ENCODE measurements at places on chromosomes 5 and 9.
A peak's percentile ranks its signal among the peaks of the same experiment; 100 is the strongest.

- no peak for DNase-seq
These were observed 193.4 kb upstream of the WWC1 start for GRCh38 chr5:168097876-168098653.

- DNase-seq: peak; percentile 68
These were observed 79.2 kb downstream of the DOCK2 start for GRCh38 chr5:169716287-169716686.

DNA sequence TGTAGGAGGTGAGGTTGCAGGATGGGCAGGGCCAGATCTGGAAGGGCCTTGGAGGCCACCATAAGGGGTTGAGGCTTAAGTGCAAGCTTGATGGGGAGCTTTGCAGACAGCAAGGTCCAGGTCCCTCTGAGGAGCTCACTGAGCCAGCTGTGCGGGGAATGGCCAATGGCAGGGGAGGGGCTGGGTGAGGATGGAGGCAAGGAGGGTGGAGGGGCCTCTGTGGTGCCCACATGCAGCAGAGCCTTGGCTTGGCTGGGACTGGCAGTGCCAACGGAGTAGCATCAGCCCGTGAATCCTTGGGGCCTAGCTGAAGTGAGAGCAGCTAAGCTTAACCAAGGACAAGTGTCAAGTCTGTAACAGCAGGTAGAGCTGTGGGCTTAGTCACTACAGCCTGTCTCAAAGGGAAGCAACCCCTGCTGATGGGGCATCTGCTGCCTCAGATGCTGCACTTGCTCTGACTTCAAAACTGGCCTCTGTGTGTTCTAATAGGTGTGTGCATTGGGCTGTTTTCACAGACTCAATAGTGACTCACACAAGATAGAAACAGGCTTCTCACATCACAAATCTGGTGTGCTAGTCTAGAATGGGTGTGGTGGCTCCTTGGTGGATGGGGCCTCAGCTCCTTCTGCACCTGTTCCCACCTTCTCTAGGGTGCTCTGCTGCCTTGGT is 16.3 kb downstream of the GALNT12 start:
- no peak for DNase-seq

GRCh38 chr5:112696786-112697185 is 40.9 kb upstream of the APC start:
- no peak for DNase-seq

DNA sequence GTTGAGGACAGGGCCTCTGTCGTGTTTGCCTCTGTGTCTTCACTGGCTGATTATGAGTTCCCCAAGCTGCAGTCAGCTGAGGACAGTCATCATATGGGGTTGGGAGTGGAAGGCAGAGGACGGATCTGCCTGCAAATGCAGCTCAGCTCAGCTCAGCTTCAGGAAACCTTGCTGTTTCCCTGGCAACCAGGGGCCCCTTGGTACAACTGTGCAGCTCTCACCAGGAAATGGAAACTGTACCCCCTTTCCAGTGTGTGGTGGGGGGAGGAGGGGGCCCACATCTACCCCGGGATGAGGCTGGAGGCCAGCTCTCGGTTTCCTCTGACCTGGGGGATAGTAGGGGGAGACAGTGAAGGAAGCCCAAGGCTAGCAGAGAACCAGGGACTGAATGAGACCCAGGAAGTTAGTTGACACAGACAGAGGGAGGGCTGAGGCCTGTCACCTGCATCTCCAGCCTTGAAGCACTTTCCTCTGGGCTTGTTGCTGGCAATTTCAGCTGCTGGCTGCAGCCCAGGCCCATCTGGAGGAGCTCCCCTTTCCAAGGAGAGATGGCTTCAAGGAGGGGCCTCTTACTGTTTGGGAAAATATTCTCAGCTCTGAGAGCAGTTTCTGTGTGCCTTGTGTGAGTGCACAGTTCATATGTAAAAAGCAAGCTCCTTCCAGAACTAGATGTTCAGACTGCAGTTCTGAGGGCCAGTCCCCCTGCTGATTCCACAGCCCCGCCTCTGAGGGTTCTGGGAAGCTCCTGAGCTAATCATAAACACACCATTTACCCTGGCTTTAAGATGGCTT is 6.9 kb downstream of the ANXA6 start:
- DNase-seq: no peak

DNA sequence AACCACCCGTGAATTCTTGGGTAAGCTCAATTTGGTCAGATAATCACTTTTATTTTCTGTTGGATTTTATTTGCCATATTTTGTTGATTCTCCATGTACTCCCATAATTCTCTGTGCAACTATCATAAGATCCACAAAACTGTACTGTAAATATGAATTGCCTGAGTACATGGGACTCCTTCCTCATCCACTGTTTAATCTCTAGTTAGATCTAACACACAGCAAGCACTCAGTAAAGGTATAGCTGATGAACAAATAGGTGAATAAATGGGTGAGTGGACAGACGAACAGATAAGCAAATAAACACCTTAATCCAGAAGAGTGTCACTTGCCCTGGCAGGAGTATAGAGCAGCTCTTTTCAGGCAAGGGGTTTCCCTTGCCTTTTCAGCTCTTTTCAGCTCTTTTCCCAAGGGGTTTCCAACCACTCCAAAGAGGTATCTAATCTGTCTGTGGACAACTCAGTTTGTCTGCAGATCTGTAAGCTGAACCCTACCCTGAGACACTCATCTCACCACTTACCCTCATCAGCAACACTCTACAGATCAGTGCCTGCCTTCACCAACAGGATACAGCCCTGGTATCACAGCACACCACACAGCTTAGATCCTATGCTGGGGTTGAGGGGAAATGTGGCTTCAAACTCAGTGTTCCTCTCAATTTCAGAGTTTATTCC is 51.2 kb downstream of the SIL1 start:
- no peak for DNase-seq

GRCh38 chr9:22863106-22863505 is 416.5 kb downstream of the DMRTA1 start:
- DNase-seq: no peak

DNA sequence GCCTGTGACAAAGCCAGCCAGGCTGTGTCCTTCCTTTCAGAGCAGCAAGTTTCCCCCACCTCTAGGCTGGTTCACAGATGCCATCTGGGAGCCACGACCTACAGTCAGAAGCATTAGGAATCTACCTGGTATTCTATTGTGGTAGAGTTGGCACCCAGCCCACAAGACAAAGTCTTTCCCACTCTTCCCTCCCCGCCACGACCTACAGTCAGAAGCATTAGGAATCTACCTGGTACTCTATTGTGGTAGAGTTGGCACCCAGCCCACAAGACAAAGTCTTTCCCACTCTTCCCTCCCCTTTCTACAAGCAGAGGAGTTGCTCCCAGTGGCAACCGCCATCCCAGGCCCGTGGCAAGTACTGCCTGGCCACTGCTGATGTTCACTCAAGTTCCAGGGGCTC is 157.8 kb upstream of the TNC start:
- DNase-seq: no peak

- no peak for DNase-seq
These were observed 396.8 kb upstream of the NMUR2 start for GRCh38 chr5:152801886-152802285.

GRCh38 chr5:13408616-13409015 is 535.9 kb downstream of the DNAH5 start:
- peak; percentile 31 for DNase-seq

GRCh38 chr9:129198319-129199043 is 20.4 kb upstream of the IER5L start:
- DNase-seq: peak; percentile 69
